OCI-M1 (cell line): ENCODE measurements at places on chromosomes 11 and 22.

DNA sequence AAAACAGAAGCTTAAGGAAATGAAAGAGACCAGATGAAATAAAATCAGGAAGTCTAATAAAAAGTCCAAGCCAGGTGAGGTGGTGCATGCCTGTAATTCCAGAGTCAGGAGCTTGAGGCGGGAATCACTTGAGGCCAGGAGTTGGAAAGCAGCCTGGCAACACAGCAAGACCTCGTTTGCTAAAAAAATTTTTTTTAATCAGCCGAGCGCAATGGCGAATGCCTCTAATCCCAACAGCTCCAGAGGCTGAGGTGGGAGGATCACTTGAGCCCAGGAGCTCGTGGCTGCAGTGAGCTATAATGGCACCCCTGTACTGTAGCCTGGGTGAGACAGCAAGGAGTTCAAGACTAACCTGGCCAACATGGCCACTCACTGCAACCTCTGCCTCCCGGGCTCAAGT, 8.0 kb downstream of the RAB6A start:
- DNase-seq, result no peak

GRCh38 chr11:126680131-126680530, 320.4 kb downstream of the KIRREL3 start:
- no peak for DNase-seq

DNA sequence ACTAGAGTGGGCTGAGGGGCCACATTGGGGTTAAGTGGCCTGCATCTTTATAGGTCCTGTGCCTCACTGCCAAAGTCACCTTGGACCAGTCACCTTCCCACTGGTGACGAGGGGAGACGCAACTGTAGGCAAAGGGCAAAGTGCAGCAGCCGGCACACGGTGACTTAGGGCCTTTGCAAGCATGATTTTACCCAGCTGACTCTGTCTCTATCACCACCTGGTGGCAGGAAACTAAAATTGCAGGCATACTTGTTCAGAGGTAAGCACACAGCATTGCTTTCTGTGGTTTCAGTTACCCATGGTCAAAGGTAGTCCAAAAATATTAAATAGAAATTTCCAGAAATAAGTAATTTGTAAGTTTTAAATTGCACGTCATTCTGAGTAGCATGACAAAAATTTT, 1164.4 kb downstream of the BRD1 start:
- peak; percentile 17 for DNase-seq

DNA sequence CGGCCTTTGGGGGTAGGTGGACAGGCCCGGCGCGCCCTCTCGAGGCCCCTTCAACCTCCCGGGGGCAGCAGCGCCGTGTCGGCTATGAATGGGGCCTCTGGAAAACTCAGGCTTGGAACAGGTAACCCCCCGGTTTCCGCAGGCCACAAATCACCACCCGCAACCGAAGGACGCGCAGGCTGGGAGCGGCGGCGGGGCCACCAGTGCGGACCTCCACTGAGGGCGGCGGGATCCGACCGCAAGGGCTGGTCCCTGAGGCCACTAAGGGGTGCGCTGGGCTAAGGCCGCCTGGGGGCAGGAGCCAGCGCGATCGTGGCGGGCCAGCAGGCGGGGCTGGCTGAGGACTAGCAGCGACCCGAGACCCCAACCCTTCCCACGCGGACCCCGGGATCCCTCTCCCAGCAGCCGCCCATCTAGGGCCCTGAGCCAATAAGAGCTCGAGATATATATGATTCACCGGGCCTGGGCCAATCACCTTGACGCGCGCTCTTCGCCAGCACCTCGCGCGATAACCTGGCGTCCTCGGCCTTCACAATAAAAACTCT, 609 bp upstream of the ATF4 start:
- peak; percentile 98 for DNase-seq

- no peak for DNase-seq
These were observed 50.9 kb upstream of the RTL6 start for GRCh38 chr22:44548981-44549380.

DNA sequence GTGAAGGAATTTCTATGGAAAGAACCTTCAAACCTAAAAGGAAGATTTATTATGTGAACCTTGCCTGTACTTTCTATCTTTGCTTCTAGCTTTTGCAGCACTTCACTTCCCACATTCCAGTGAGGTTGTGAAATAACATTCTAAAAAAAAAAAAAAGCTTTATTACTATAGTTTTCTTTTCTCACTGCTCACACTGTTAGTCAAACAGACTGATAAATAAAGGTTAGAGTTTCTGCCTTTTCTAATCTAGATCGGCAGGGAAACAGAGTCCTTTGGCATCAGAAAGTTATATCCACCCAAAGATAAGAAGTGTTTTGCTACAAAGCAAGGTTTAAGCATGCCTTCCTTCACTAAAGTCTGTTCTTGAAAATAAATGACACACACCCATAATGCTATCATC, 2.8 kb downstream of the AAMDC start:
- DNase-seq, result peak; percentile 80

GRCh38 chr11:34825315-34825669, 90.9 kb downstream of the APIP start:
- DNase-seq, result no peak

GRCh38 chr11:63767565-63768236, 874 bp downstream of the ZFTA start:
- DNase-seq, result peak; percentile 71

GRCh38 chr11:97461044-97461880, 1071.4 kb downstream of the JRKL start:
- no peak for DNase-seq

- no peak for DNase-seq
These were observed 9.0 kb upstream of the DLAT start for GRCh38 chr11:112016088-112016764.

DNA sequence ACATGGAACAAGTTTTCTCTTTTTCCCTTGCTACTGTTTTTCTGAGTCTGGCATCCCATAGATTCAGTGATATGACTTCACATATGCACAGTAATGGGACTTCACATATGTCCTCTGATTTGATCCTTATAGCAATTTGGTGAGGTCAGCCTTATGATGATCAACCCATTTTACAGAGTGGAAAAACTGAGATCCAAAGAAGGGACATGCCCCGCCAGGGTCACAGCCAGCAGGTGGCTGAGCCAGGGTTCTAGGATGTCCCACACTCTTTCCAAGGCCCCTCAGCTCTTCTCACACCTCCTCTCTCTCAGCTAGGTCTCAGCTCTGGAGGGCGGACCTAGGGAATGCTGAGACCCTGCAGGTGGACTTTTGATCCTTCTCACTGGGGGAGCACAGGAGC, 44.3 kb upstream of the CD82 start:
- DNase-seq, result no peak

DNA sequence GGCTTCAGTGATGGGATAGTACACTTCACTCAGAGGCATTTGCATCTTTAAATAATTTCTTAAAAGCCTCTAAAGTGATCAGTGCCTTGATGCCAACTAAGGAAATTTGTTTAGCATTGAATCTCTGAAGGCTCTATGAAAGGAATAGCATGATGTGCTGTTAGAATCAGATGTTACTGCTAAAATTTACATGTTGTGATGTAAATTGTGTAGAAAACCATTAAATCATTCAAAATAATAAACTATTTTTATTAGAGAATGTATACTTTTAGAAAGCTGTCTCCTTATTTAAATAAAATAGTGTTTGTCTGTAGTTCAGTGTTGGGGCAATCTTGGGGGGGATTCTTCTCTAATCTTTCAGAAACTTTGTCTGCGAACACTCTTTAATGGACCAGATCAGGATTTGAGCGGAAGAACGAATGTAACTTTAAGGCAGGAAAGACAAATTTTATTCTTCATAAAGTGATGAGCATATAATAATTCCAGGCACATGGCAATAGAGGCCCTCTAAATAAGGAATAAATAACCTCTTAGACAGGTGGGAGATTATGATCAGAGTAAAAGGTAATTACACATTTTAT, 4.6 kb downstream of the MALAT1 start:
- no peak for DNase-seq

DNA sequence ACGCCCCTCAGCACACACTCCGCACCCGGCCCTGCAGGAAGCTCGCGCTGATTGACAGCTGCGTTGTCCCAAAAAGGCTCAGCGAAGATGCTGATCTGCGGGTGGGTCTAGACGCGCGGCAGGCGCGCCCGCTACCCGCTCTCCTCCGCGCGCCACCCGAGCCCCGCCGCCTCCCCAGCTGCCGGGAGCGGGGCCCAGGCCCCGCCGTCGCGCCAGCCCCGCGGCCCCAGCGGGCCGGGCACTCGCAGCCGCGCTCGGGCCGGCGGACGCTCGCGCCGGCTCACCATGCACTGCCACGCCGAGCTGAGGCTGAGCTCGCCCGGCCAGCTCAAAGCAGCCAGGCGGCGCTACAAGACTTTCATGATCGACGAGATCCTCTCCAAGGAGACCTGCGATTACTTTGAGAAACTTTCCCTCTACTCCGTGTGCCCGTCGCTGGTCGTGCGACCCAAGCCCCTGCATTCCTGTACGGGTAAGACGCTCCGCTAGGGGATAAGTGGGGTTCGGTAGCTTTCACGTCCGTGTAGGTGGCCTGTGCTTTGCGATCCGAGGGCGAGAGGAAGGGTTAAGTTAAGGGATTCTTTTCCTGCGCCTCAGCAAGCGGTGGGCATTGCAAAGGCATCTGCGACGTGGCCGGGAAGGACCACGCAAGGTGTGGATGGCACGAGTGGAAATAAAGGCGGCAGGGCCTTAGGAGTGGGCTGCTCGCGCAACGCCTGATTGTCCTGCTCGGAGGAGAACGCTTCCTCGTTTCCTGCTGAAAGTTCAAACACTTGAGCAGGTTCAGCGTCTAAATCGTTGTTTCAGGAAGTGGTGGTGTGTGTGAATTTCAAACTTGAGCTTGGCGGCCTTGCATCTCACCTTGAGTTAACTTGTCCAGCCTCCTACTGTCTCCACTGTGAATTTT, at the start of gene BARX2:
Gene BARX2, plus strand, starts transcription at position 98 of the 907 bp plus-strand sequence. Its CDS starts 188 bp downstream, at position 286.
- DNase-seq, result no peak

GRCh38 chr22:32410459-32410858, 1.6 kb downstream of the RTCB start:
- no peak for DNase-seq

- DNase-seq, result no peak
These were observed 37.1 kb upstream of the TLCD5 start for GRCh38 chr11:120288021-120288420.

DNA sequence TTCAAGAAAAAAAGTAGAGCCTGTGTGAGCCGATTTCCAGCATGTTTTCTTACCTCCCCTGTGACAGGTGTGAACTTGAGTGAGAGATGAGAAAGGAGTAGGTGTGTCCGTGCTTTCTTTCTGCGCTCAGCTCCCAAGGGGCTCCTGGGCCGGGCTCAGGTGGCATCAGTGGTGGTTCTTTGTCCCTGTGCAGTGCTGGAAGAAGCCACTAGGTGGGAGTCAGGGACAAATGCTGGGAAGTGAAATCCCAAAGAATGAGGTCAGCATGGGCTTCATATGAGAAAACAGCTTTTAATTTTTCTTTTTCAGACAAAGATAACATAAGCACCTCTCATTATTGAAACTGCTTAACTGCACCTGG, 57.8 kb downstream of the PPFIBP2 start:
- peak; percentile 70 for DNase-seq

DNA sequence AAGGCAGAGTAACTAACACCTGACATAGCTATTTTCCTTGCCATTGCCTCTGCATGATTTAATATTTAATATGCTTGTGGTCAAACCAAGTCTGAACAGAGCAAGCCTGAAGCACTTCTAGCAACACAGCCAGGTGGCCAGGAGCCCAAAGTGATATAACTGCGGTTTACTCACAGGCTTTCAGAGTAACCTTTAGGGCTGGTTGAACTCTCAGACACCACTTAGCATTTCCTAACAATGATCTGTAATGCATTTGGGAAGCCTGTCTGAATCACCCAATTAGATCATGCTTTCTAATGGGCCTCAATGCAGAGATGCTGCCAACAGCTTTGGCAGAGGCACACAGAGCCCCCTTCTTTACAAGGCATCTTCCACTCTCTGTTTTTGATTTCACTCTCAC, 96.1 kb downstream of the FDX1 start:
- DNase-seq, result no peak

DNA sequence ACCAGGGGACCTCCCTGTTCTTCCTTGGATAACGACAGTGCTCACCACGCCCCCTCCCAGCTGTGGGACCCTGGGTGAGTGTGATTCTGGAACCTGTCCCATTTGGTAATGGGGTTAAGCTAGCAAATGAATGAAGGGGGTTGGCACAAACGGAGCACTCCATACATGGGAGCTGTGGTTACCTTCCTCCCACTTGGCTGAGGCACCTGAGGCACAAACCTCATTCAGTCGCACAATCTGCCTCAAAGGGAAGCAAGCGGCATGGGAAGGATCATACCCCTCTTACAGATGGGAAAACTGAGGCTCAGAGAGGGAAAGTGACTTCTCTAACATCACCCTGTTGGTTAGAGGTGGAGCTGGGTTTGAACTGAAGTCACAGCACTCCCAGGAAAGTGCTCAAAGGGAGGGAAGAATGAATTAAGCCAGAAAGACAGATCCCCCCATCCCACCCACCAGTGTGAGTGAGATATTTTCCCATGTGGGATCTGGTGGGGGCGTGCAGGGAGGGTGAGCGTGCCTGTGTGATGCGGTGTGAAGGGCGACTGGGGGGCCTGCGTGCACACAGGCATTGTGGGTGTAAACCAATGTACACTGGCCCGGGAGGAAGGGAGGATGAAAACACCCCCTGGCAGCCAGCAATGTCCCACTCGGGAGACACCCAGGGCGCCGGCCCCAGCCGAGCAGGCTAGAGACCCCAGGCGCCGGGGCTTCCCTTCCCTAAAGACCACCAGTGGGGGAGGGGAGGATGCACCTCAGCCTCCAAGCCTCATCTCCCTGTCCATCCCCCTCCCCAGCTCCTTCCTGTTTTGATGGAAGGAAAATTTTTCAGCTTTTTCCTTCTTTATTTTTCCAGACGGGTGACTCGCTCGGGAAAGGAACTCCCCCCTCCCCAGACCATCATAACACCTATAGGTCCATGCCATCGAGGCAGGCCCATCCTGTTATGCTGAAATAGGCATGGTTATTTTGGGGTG, 8.0 kb upstream of the PDGFB start:
- DNase-seq, result no peak

- no peak for DNase-seq
These were observed 52.4 kb downstream of the DSCAML1 start for GRCh38 chr11:117744471-117745150.

DNA sequence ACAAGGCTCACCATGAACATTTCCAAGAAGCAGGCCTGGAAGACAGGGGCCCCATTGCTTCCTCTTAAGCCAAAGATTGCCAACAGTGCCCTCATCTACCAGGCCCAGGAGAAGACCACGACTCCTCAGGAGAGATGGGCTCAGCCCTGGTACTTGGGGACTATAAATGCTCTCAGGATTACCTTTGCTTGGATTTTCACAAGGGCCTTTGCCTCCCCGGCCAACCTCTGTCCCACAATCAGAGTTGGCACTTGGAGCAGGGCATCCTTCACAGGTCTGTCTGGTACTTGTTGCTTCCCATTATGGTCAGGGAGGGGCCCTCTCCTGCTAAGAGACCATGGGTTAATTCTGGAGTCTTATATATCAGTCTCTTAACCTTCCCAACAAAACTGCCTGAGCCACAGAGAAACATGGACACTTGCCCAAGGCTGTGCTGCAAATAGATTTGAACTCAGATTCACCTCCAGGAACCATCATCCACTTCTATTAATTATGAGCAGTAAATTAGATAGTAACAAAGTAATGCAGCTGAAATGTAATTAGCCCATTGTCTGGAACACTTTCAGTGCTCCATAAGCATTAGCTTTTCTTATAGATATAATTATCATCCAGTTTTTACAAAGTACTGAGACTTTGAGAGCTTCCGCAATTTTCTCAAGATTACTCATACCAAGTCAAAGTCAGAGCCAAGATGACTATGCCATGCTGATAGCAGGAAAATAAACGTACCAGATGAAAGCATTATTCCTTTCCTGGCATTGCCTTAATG, 33.5 kb downstream of the POU2AF3 start:
- no peak for DNase-seq
